Fibroblast of skin of right quadriceps (primary cell): ENCODE measurements at places on chromosomes 3 and 15.
A peak's percentile ranks its signal among the peaks of the same experiment; 100 is the strongest.

GRCh38 chr3:194046531-194046930, 89.4 kb upstream of the HES1 start:
- no peak for DNase-seq

- no peak for DNase-seq
Measured at GRCh38 chr3:52518723-52519444, 14.8 kb downstream of the NT5DC2 start.

GRCh38 chr3:150225986-150226385, 182.1 kb upstream of the TSC22D2 start:
- no peak for DNase-seq

DNA sequence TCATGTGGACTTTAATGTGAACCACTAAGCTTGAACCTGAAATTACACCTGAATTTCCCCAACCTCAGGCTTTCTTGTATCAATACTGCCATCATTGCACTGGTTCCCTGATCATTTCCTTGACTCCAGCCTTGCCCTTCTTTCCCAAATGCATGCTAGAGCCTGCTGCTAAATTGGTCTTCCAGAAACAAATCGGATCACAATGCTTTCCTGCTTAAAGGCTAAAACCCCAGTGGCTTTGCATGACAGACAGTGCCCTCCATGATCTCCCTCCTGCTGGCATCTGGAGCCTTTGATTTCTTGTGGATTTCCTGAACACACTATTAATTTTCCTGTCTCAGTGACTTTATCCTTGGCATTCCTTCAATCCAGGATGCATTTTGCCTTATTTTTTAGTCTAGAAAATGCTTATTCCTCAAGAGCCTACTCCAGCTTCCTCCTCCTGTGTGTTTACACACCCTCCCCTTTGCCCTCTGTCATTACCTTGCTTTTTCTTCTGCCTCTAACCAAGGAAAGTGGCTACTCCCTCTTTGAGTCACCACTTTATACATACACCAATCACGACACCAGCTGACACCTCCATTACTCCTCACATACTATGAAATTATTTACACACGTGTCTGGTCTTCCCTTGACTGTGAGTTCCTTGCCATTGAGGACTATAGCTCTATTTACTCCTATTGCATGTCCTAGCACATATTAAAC, 214.6 kb downstream of the KCNAB1 start:
- no peak for DNase-seq

DNA sequence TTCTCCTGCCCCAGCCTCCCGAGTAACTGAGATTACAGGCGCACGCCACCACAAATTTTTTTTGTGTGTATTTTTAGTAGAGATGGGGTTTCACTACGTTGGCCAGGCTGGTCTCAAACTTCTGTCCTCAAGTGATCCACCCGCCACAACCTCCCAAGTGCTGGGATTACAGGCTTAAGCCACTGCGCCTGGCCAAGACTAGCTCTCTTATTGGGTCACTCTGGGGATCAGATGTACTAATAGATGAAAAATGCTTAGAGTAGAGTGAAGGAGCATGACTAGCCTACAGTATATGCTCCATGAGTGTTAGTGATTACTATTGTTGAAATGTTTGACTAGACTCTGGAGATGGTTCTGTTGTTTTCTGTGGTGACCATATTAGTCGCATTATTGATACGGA, 21.8 kb downstream of the RARB start:
- no peak for DNase-seq

- DNase-seq, result no peak
Measured at GRCh38 chr3:119779731-119780383, 2.0 kb upstream of the NR1I2 start.

GRCh38 chr3:156761007-156761406, 65.1 kb upstream of the LEKR1 start:
- DNase-seq, result no peak

- peak; percentile 6 for DNase-seq
Measured at GRCh38 chr3:152909180-152909883, 74.4 kb downstream of the P2RY1 start.

DNA sequence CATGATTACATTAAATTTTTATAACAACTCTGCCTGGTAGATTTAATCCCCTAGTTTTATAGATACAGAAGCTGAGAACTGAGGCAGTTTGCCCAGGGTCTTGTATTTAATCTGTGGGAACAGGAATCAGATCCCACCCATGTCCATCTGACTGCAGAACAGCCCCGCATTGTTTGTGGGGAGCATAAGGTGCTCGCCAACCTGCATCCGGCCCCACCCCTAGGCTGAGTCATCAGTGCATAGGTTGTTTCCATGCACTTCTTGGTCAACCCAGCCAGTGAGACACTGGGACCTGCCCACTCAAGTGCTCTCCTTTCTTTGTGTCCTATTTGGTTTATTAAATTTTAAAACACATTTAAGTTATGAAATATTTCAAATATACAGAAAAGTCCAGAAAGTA, 266.2 kb downstream of the OPA1 start:
- no peak for DNase-seq

GRCh38 chr15:41967506-41968206, 4.7 kb downstream of the EHD4 start:
- peak; percentile 55 for DNase-seq

- DNase-seq, result no peak
Measured at GRCh38 chr3:138846262-138846791, 11.6 kb upstream of the PIK3CB start.

DNA sequence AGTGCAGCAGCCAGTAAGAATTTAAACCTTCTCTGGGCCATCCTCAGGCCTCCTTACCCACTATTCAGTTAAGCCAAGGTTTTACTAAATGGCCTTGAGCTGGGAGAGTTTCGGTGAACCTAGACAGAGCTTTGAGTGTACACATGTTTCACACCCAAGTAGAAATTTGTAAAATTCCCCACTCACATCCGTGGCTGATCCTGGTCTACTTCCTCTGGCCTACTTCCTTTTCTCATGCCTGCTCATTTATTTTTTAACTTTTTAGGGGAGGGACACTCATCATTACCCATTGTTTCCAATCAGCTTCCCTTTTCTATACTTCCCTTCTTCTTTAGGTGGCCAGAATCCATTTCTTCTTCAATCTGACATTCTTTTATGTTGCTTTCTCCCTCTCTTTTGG, 7.6 kb downstream of the CX3CR1 start:
- DNase-seq, result no peak

DNA sequence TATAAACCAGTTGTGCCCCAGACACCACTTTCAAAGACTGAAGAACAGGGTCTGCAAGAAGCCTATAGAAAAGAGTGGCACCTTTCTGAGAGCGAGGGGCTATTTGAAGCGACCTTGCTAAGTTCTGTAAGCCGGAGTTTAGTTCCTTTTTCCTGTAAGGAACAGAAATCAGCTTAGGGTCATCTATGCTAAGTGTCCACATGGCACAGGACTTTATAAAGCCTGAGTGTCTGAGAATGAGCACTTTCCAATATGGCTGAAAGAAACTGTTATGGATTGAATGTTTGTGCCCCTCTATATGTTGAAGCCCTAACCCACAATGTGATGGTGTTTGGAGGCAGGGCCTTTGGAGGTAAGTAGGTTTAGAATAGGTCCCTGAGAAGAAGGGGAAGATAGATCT, 4.0 kb upstream of the A4GNT start:
- DNase-seq, result no peak

DNA sequence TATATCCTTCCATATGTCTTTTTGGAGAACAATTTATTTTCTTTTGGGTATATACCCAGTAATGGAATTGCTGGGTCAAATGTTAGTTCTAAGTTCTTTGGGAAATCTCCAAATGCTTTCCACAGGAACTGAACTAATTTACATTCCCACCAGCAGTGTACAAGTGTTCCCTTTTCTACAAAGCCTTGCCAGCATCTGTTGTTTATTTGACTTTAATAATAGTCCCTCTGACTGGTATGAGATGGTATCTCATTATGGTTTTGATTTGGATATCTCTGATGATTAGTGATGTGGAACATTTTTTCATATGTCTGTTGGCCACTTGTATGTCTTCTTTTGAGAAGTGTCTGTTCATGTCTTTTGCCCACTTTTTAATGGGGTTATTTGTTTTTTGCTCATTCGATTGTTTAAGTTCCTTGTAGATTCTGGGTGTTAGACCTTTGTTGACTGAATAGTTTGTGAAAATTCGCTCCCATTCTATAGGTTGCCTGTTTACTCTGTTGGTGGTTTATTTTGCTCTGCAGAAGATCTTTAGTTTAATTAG, 48.4 kb downstream of the TMEM45A start:
- no peak for DNase-seq

DNA sequence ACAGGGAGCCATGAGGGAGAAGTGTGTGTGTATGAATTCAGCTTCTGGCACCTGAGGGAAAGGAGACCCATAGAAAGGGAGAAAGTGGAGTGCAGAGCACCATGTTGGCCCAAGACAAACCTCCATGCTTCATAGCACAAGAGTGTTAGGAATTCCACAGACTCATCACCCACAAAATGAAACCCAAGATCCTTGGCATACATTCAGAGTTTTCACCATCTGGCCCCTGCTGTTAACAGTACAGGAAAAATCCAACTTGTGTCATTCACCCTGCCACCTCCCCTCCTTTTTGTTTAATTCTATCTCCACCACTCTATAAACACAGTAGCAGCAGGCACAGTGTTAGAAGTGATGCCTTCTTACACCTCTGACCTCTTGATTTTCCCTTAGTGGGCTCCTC, 60.0 kb upstream of the MNS1 start:
- DNase-seq, result peak; percentile 64

- peak; percentile 67 for DNase-seq
Measured at GRCh38 chr3:155281912-155282311, 11.6 kb downstream of the STRIT1 start.

DNA sequence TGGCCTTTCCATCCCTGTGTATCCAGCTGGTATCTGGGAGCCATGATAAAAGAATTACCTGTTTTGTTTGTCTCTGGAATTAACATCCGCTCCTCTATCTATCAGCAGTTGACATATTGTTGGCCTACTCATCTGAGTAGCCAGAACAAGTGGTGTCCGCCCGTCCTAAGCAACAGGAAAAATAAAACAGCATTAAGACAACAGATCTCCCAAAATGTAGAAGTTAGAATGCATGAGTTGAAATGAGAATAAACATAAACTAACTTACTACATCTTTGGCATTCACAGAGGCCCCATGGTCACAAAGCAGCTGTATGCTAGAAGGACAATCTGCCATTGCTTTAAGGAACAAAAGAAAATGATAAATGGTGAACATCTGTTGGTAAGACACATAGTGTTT, 75.9 kb downstream of the UACA start:
- DNase-seq, result no peak

GRCh38 chr15:34055868-34056595, 17.0 kb upstream of the AVEN start:
- peak; percentile 91 for DNase-seq

GRCh38 chr15:33490703-33491102, 179.9 kb downstream of the RYR3 start:
- DNase-seq, result no peak

- DNase-seq, result peak; percentile 34
Measured at GRCh38 chr15:88605189-88606069, 15.7 kb upstream of the AEN start.

GRCh38 chr15:82999426-82999825, 12.0 kb downstream of the C15orf40 start:
- no peak for DNase-seq

DNA sequence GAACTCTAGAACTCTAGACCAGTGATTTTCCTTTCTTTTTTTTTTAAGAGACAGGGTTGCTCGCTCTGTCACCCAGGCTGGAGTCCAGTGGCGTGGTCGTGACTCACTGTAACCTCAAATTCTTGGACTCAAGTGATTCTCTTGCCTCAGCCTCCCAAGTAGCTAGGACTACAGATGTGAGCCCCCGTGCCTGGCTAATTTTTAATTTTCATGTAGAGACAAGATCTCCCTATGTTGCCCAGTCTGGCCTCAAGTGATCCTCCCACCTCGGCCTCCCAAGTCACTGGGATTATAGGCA, 359.6 kb downstream of the SHQ1 start:
- peak; percentile 44 for DNase-seq

GRCh38 chr3:21390856-21391255, 360.2 kb downstream of the ZNF385D start:
- DNase-seq, result peak; percentile 56

- DNase-seq, result no peak
Measured at GRCh38 chr3:188369526-188369925, 215.6 kb downstream of the LPP start.

- DNase-seq, result no peak
Measured at GRCh38 chr3:186608624-186609215, 4.1 kb upstream of the AHSG start.

DNA sequence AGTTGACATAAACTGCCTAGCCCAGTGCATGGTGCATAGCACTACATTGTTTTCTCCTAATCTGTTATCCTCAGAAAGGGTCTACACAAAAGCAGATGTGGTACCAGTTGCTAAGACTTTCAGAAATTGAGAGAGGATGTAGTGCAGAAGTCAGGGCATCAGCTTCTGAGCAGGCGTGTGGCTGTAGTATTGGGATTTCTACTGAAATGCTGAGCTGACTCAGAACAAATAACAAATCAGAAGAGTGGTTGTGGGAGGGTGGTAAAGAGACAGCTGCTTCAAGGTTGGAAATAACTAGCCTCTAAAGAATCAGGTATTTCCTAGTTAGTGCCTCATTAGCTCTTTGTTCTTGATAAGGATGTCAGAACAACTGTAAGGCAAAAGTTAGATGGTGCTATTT, 161.3 kb downstream of the AKAP13 start:
- DNase-seq, result no peak

- DNase-seq, result peak; percentile 21
Measured at GRCh38 chr15:82647045-82647834, at the start of gene CPEB1. TSS of gene CPEB1 (minus strand) at chr15:82647363. CDS start at chr15:82628459, 18,904 bp downstream.

DNA sequence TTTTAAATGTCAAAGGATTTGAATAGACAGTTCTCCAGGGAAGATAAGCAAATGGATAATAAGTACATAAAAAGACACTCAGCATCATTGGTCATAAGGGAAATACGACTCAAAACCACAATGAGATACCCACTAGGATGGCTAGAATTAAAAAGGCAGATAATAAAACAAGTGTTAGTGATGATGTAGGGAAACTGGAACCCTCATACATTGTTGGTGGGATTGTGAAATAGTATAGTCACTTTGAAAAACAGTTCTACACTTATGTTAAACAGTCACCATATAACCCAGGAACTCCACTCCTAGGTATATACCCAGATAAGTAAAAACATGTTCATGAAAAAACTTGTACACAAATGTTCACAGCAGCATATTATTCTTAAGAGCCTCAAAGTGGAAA, 72.5 kb downstream of the GPR156 start:
- DNase-seq, result peak; percentile 31

DNA sequence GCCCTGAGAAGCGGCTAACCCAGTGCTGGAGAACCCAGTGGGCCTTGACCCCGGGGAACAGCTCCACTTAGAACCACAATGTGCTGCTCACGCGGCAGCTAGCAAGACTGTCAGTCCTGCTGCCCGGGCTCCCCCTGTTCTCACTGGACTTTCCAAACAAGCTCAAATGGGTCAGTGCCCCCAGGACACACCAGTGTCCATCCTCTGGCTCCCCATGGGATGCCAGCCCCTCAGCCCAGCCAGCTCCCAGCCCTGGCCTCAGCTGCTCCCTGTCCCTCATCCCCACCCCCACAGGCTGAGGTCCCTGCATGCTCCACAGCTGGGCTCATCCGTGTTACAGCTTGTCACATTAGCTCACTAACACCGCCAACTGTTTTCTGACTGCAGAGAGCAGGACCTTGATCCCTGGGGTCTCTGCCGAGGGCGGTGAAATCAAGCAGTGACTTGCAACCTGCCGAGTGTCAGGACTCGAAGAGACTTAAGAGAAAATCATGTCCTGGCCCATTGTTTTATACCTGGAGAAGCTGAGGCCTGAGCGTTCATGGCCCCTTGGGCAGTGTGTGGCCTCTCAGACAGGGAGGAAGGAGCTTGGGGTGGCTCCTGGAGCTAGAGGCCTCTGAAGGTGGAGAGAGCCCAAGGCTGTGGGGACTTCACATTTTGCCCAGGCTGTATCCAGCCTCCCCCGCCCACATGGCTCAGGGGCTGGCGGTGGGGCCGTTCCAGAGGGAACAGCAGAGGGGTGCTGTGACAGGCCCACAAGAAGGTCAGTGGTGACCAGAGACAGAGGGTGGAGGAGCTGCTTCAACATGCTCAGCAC, 157.5 kb downstream of the MEGF11 start:
- DNase-seq, result no peak
